Brain microvascular endothelial cell (primary cell): ENCODE measurements at places on chromosomes 16 and 17.

DNA sequence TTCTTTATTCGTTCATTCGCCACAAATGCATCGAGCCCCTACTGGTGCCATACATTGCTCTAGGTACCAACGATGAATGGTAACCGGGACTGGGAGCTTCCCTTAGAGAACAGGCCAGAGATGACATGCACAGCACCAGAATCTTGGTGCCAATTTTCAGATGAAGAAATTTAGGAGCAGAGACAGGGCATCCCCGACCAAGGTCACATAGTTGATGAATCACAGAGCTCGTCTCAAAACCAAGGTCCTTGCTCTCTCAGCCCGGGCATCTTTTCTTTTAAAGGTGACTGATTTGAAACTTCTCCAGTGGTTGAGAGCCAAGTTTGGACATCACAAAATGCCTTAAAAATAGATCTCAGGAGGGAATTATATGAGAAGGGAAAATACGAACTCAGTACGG lies 73.2 kb upstream of the C16orf82 start:
- no peak for DNase-seq

- peak; percentile 86 for DNase-seq
Observed at GRCh38 chr17:79850571-79851460, 11.6 kb upstream of the CBX4 start.

DNA sequence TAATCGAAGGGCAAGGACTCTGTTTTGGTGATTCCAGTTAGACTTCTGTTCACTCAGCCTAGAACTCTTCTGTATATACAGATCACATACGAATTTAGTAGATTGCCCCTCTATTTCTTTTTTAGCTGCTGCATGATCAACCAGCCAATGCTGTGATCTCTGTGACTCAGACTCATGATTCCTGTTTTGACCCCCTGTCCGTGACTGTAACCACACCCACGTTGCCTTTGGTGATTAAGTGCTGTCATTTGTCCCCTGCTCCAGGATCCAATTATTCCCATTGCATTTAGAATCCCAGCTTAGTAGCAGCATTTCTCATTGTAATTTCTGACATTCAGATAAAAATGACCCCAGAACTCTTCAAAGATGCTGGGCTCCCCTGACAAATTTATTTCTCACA lies 545.7 kb downstream of the NPIPA7 start:
- no peak for DNase-seq

GRCh38 chr17:81926451-81927151 lies 934 bp downstream of the MAFG start:
- DNase-seq, result peak; percentile 53

GRCh38 chr17:29828676-29829284 lies 101.2 kb downstream of the SSH2 start:
- no peak for DNase-seq

DNA sequence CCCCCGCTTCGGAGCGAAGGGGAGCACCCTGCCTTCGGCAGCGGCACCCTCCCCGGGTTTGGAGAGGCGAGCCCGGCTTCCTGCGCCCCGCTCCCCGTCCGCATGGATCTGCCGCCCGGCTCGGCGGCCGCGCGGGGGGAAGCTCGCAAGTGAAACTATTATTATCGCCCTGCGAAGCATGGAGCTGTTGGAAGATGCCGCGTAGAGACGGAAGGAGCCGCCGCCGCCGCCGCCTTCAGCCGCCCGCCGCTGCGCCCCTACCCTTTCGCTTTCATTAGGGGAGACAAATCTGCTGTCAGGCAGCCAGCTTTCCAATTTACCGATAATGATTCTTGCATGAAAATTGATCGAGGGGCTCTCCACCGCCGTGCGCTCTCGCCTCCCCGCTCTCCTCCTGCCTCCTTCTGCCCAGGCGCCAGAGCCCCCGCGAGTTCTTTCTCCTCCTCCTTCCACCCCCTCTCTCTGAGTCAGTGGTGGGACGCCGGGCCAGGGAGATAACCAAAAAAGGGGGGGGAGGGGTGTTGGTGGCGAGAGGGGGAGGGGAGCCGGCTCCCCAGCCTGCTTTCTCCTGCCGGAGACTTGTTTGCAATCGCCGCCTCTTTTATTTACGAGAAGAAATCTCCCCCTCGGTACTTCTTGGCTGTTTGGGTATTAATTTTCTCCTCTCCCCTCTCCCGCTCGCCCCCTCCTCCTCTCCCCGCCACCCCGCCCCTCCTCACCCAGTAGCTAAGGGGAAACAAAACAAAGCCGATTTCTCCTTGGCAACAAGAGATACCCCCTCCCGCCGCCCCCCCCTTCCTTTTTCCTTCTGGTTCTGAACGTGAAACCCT lies 58.0 kb upstream of the GSE1 start:
- peak; percentile 55 for DNase-seq

DNA sequence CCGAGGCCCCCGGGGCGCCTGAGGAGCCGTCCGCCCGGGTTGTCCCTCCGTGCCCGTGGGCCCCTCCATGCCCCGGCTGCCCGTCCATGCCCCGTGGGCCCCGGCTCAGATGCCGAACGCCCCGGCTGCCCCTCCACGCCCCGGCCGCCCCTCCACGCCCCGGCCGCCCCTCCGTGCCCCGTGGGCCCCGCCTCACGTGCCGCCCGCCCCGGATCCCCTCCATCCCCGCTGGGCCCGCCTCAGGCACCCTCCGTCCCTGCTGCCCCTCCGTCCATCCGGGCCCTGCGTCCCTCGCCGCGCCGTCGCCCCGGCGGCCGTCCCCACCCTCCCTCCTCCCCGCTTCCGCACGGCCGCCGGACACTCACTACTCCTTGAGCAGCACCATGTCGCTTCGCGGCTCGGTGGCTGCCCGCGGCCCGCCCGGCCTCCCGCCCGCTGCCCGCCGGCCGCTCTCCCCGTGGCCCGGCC lies 382 bp downstream of the PITPNA start:
- no peak for DNase-seq

DNA sequence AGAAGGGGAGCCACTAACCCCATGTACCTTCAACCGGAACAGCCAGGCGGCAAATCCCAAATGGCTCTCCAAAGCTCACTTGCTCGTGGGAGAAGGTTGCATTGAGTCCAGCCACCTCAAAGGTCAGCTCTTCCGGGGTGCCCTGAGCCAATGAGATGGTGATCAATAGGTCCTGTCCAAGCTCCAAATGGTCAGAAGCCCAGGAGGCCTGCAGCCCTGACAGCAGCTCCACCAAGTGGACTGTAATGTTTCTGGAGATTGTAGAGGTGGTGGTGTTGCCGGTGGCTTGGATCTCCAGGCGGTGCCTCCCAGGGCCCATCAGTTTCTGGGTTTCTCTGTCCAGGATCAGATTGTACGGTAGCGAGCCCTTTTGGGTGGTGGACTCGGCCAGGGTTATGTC lies 39.9 kb upstream of the BCO1 start:
- DNase-seq, result no peak

GRCh38 chr17:73420897-73421296 lies 109.1 kb upstream of the CDC42EP4 start:
- peak; percentile 40 for DNase-seq

- DNase-seq, result peak; percentile 63
Observed at GRCh38 chr17:77451894-77452852, 311.4 kb downstream of the SEC14L1 start.

- no peak for DNase-seq
Observed at GRCh38 chr17:28381141-28381825, 9.8 kb downstream of the SARM1 start.

DNA sequence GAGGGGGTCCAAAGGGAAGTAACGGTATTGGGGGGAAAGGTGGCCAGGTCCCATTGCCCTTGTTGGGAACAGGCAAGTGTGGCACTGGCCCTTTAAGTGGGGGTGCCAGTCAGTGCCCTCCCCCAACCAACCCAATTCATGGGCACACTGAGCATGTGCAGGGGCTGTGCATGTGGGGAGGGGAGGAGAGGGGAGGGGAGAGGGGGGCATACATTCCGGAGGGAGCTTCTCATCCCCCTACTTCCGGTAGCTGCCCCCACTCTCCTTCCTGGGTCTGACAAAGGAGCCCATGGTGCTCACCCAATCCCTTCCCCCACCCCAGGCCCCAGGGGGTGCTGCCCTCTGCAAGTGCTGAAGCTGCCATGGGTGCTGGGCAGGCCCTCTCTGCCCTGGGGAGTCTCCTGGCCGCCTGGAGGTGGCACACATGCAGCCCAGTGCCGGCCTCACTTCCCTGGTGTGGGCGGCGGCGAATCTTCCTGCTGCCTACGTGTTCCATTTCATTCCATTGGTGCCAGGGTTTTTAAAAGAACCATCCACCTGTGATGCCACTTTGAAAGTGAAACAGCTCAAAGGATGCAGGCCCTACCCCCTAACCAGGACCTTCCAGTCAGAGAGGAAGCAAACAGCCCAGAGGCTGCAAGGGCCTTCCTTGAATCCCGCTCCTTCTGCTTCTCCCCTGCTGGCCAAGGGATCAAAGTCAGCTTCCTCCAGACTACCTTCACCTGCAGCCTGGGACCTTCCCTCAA lies 11.0 kb downstream of the HEXIM2 start:
- DNase-seq, result peak; percentile 16

DNA sequence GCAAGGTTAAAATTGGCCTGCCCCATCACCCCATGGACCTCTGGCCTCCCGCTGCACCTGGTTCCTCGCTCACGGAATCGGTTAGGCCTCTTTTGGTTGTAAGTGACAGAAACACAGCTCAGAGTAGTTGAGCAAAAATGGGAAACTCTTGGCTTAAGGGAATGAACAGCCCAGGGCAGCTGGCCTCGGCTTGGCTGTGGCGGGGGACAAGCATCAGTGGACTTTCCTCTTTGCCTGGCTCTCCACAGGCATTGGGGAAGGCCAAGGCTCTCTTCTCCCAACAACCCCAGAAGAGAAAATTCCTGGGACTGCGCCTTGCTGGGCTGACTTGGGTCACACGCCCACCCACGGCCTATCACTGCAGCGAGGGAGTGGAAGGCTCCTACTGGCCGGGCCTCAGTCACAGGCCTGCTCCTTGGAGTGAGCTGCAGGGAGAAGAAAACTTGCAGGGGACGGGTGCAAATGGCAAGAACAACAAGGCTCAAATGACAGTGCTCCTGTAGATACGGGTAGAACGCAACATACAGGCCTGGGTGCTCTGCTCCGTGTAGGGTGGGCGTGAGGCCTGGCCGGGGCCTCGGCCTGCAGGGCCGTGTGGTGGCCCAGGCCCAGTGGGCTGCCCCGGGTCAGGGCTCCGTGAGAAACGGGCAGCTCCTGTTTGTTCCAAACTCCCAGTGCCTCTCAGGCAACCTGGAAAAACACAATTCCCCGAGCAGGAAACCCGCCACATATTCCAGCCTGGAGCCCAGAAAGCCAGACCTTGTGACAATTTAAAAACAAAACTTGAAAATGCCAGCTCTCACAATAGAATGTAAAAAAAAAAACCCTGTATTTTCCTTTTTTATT lies 25.0 kb upstream of the ATP2A3 start:
- DNase-seq, result no peak

- DNase-seq, result no peak
Observed at GRCh38 chr17:48547808-48548522, 3.1 kb upstream of the HOXB2 start.

DNA sequence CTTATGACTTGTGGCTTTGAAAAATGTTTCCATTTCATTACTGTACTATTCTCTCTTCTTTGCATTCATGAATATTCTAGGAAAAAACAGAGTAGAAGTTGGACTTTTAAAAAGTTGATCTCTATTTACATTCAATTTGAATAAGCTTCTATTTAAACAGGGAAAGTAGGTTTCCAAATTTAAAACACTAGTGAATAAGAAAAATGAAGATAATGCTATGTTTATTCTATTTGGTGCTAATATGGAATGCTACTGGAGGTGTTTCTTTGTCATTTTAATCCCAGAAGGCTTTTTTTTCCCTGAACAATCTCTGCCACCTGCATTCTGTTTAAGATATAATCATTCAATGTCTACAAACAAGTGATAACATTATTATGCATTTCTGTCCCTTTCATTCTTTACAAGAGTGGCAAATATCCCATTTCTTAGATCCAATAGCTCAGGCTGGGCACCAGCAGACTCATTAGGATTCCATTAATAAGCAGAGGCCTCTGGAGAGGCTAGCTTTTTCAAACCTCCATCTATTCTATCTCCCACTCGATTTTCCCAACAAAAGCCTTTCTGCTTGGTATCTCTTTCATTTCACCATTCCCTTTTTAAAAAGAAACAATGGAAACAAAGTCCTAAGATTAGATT lies 1001.6 kb upstream of the CDH8 start:
- DNase-seq, result no peak

DNA sequence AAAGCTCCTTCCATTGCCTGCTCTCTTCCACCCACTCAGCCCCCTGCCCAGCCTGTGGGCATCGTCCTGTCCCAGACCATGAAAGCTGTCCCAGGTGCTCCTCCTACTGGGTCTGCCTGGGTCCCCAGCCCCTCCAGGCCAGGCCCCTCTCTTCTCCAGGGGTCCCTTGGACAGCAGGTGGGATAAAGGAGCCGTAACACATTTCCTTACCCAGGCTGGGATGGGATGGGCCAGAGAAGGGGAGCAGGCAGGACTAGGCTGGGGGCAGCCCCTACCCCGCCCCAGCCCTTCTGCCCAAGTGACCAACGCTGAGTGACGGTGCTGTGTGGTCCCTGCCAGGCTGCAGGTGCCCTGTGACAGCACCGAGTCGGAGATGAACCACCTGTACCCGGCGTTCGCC lies 80.1 kb downstream of the MGAT5B start:
- no peak for DNase-seq

DNA sequence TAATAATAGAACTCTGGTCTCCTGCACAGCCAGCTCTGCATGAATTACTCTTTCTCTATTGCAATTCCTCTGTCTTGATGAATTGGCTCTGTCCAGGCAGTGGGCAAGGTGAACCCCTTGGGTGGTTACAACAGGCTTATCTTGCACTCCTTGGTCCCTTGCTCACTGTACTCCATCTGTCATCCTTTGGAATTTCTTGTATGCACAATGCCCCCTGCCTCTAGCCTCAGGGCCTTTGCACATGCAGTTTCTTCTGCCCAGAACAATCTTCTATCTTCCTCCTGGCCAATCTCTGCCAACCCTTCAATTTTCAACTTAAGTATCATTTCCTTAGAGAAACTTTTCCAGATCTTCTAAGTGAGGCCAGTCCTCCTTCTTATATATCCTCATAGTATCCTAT lies 114.7 kb upstream of the NLRP1 start:
- no peak for DNase-seq

DNA sequence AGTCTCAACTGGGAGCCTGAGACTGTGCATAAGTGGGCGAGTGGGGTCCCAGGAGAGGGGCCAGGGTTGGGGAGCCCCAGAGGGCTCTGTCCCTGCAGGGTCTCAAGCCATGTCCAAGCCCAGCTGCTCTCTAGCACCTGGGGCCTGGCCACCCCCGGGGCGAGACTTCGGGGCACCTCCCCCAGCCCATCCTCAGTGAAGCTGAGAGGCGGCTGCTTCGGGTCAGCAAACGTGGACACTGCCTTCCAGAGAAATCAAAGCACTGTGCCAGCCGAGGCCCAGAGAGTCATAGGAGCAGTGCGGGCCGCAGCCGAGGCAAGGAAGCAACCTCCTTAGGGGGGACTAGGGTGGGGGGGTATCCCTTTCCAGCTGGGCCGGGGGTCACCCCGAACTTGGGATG lies 77.5 kb downstream of the ENGASE start:
- DNase-seq, result no peak

- no peak for DNase-seq
Observed at GRCh38 chr16:23401139-23401538, 51.9 kb downstream of the COG7 start.

GRCh38 chr17:35889818-35890773 lies 9.9 kb upstream of the CCL5 start:
- peak; percentile 68 for DNase-seq
